ENCODE measurements at places on chromosomes 5 and 9.

- DNase-seq = no peak
Observed at GRCh38 chr5:90446961-90447360, 27.6 kb downstream of the MBLAC2 start.

DNA sequence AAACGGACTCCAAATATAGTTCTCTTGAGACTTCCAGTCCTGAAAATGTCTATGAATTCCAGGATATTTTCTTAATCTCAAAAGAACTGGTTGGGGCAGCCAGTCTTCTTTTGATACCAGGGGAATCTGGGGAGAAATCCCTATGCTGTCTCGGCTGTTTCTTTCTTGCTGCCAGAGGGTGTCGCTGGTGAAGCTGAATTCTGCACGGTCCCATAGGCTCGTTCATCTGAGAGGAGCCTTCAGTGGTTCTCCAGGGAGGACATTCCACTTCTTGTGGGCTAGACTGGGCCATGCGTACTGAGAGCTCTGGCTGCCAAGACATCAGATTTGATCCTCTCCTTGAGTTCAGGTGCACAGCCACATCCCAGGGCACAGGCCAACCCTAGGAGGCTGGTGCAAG, 155.0 kb upstream of the CLINT1 start:
- no peak for DNase-seq

DNA sequence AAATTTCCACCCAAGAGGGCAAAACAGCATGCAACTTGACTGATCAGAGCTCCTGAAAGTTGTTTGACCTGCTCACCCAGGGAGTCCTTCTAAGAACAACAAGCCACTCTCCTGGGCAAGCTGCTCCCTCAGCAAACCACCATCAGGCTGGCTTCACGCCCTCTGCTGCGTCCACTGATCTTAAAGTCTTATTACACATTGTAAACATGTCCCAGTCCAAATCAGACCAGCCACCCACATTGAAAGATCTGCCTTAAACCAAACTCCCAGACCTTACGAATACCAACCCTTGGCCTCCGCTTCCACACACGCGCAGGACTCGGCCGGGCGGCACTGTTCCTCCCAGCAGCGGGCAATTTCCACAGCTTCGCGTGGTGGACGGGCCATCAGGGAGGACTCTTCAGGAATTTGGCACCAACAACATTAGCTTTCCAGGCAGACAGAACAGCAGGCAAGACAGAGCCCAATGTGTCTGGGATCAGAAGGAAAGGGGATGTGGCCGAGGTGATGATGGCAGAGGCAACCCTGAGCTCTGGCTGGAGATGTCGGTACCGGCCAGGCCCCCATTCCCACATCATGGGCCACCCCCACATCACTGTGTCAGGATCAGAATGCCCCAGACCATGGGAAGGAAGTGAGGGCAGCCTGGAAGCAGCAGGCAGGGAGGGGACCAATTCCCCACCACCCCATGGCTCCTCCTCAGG, 56.8 kb downstream of the SEMA4D start:
- no peak for DNase-seq

GRCh38 chr9:94665613-94666012, 26.3 kb upstream of the FBP1 start:
- DNase-seq = no peak

DNA sequence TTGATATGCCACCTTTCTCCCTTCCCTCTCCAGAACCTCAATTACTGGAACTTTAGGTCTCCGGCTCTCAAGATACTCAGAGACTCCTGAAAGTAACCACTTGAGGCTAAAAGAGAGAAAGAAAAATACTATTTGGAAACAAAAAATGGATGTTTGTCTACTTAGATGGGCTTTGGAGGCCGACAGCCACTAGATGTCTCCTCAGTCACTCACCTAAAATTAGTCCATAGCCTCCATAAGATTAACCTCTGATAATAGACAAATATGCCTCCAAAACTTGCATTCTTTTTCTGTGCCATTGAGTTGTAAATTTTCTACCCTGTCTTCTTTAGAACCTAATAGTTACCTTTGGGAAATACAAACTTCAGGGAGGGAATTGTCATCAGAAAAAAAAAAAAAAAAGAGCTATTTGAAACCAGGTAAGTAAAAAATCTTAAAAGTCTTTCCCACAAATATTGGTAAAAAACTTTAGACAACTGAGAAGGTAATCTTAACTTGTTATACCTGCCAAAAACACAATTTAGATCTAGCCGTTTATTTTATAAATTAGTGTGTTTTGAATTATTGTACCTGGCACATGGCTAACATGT, 11.2 kb upstream of the PCDH1 start:
- no peak for DNase-seq

GRCh38 chr5:133933169-133933509, 35.3 kb downstream of the C5orf15 start:
- no peak for DNase-seq

DNA sequence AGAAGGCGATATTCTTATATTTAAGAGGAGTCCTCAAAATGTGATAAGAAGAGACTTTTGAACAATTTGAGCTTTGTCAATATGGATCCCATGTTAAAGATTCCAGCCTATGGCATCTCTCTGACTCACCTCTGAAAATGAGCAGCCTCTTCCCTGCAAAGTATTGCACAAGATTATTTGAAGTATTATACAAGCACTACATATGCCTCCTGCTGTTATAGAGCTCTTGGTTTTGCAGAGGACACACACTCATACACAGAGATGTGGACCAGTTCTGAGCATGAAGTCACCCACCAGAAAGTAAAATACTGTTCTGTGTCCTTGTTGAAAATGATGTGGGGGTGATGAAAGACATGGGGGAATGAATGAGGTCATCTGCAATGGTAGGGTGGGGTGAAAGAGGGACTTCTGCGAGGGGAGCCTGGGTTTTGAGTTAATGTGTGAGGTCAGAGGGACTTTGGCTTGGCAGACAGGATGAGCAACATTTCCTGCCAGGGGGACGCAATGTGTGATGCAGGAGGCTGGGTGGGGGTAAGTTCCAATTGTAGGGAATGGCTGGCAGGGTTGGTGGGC, 25.8 kb downstream of the FBXL7 start:
- no peak for DNase-seq

GRCh38 chr5:158856291-158856690, 243.4 kb downstream of the EBF1 start:
- no peak for DNase-seq

- no peak for DNase-seq
Observed at GRCh38 chr9:79817438-79818004, 245.8 kb downstream of the TLE4 start.

GRCh38 chr9:69063839-69064238, 28.3 kb downstream of the FXN start:
- no peak for DNase-seq

GRCh38 chr5:2901511-2901910, 150.0 kb upstream of the IRX2 start:
- no peak for DNase-seq

- DNase-seq = no peak
Observed at GRCh38 chr5:146116361-146116760, 11.0 kb upstream of the PLAC8L1 start.

GRCh38 chr5:76952795-76953536, at the start of gene CRHBP:
TSS of gene CRHBP (plus strand) at chr5:76953045. CDS start at chr5:76953135, 90 bp downstream.
- DNase-seq = no peak

GRCh38 chr5:75496026-75496425, 15.4 kb downstream of the CERT1 start:
- no peak for DNase-seq

GRCh38 chr5:56964173-56964572, 12.2 kb upstream of the MIER3 start:
- DNase-seq = no peak

GRCh38 chr5:538271-538771, 14.1 kb upstream of the SLC9A3 start:
- DNase-seq = no peak

- no peak for DNase-seq
Observed at GRCh38 chr5:169758886-169759285, 121.8 kb downstream of the DOCK2 start.

DNA sequence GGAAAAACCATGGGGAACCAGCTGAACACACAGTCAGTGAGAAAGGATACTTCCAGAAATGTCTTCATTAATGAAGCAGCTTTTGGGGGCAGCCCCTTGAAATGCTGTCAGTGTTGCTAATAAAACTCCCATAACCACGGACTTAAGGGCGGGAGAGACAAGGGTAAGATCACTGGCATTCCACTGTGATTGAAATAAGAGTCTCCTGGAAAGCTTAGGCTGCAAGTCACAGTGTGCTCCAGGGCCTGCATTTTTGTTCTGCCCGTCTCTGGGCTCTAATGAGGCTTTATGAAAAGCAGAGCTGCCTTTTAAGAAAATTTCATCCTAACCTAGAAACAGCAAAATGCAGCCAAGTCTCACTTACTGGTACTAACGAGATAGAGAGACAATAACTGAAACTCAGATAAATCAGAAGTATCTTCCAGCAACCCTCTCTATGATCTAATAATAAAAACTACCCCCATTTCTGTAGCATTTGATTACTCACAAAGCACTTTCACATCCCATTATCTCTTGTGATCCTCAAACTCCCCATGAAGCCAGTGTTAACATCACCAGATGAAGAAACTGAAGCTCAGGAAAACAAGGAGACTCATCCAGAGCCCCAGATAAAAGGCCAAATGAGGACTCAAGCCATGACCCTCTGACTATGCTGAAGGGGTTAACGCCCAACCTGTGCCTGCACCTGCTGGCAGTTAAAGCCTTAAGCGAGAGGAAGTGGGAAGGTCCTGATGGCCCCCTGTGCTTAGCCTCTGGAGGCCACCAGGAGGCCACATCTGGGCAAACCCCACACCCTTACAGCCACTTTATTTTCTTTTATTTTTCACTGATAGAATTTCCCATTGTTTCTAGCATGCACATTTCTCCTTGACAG, 37.5 kb downstream of the SPOCK1 start:
- DNase-seq = no peak

GRCh38 chr9:37507566-37508134, 21.9 kb downstream of the POLR1E start:
- DNase-seq = no peak

- no peak for DNase-seq
Observed at GRCh38 chr5:35681911-35682310, 64.2 kb downstream of the SPEF2 start.

DNA sequence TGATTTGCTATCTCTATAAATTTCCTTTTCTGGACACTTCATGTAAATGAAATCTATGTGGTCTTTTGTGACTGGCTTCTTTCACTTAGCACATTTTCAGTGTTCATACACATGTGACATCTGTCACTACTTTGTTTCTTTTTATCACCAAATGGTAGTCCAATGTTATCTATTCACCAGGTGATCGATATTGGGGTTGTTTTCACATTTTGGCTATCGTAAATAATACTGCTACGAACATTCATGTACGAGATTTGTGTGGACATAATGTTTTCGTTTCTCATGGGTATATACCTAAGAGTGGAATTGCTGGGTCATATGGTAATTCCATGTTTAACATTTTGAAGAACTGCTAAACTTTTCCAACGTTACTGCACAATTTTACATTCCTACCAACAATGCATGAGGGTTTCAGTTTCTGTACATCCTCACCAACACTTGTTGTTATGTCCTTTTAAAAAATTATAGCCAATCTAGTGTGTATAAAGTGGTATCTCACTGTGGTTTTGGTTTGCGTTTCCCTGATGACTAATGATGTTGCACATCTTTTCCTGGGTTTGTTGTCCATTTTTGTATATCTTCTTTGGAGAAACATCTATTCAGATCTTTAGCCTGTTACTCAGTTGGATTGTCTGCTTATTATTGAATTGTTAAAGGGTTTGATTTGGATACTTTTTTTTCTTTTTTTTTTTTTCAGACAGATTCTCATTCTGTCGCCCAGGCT, 263.0 kb downstream of the PDZD2 start:
- no peak for DNase-seq

GRCh38 chr5:137833463-137833862, 34.2 kb upstream of the MYOT start:
- no peak for DNase-seq
